ENCODE measurements at places on chromosomes 12 and 14. TPM values are rescaled to one million over a fixed set of nuclear protein-coding genes. Genes with fewer than 3 reads are reported as not detected.

Gene LPAR5
- 10.2 TPM for total RNA-seq

Gene NDRG2
- total RNA-seq = 31.9 TPM

Gene TFCP2
- 40.0 TPM for total RNA-seq

Gene KLHDC1
- total RNA-seq = 12.9 TPM

Gene MYF5
- not detected for total RNA-seq

Gene TPH2
- not detected for total RNA-seq

Gene AQP6
- total RNA-seq = not detected

Gene LUM
- not detected for total RNA-seq

Gene NRXN3
- not detected for total RNA-seq

Gene RNASE1
- 5.3 TPM for total RNA-seq

Gene KLRG1
- total RNA-seq = 55.8 TPM

Gene SLC6A15
- not detected for total RNA-seq

Gene PTPRO
- total RNA-seq = 7.8 TPM

Gene ACSS3
- total RNA-seq = not detected

Gene MYRFL
- total RNA-seq = not detected

Gene CMAS
- total RNA-seq = 20.1 TPM

Gene CPSF2
- total RNA-seq = 71.9 TPM

Gene PRH1
- 15.3 TPM for total RNA-seq

Gene CSRP2
- total RNA-seq = not detected

Gene KICS2
- 21.2 TPM for total RNA-seq

Gene TMEM52B
- total RNA-seq = not detected

Gene AGAP2
- total RNA-seq = 63.2 TPM

Data from CD4-positive, alpha-beta memory T cell (primary cell).